Chondrocyte (in vitro differentiated cells): ENCODE measurements at places on chromosomes 7 and 10. TPM values are rescaled to one million over a fixed set of nuclear protein-coding genes. Genes with fewer than 3 reads are reported as not detected.

Gene OGDHL
- 0.36 to 0.45 TPM (median 0.44 TPM) in 3 replicates for total RNA-seq

Gene ADRA2A
- total RNA-seq: 0.07 to 0.17 TPM in 2 of 3 replicates, not detected in the other

Gene MBLAC1
- 1.7 to 3.2 TPM (median 2.5 TPM) in 3 replicates for total RNA-seq

Gene SPDYE11
- not detected in 3 replicates for total RNA-seq

Gene TUBAL3
- total RNA-seq: not detected in 3 replicates

Gene OR2A7
- 0.68 to 1.00 TPM (median 0.92 TPM) in 3 replicates for total RNA-seq

Gene OR2A42
- total RNA-seq: 0.12 to 0.31 TPM in 2 of 3 replicates, not detected in the other

Gene CYP3A7
- total RNA-seq: not detected in 3 replicates

Gene IPMK
- 2.9 to 3.3 TPM (median 3.0 TPM) in 3 replicates for total RNA-seq

Gene SSC4D
- total RNA-seq: 0.97 to 1.2 TPM (median 1.1 TPM) in 3 replicates

Gene CDNF
- total RNA-seq: 0.32 to 1.9 TPM (median 0.69 TPM) in 3 replicates

Gene FAM237B
- total RNA-seq: not detected in 3 replicates

- H3K27me3 ChIP-seq: peaks cover 2% of the 10 kb centered on the region
- no peak overlapping the region for H3K27ac ChIP-seq
- H3K4me3 ChIP-seq: no peak overlapping the region
- no peaks in the 10 kb centered on the region for H3K36me3 ChIP-seq
- no peaks in the 10 kb centered on the region for H3K4me1 ChIP-seq
Measured at GRCh38 chr10:107814865-107815487, 650.5 kb upstream of the SORCS1 start.

DNA sequence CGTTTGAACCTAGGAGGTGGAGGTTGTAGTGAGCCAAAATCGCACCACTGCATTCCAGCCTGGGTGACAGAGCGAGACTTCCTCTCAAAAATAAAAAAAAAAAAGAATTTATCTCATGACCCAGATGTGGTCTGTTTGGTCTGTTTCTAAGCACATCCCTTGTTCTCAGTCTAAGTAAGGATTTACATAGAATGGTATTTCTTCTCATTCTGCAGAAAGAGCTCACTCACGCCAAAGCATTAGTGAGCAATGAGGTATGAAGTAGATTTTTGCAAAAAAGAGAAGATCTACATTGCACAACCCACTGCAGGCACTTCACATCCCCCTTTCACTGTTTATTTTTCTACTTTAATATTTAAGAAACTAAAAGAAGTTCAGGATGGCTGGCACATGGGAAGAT is 76.5 kb upstream of the FGL2 start:
- H3K36me3 ChIP-seq: peaks cover 2% of the 10 kb centered on the region
- no peaks in the 10 kb centered on the region for H3K27me3 ChIP-seq
- no peak for DNase-seq
- H3K4me1 ChIP-seq: peaks cover 5% of the 10 kb centered on the region
- no peak overlapping the region for H3K4me3 ChIP-seq

GRCh38 chr7:155482511-155483183 is 24.7 kb downstream of the EN2 start:
- no peak overlapping the region for H3K4me3 ChIP-seq
- H3K27me3 ChIP-seq: peaks cover 57% of the 10 kb centered on the region
- H3K4me1 ChIP-seq: no peaks in the 10 kb centered on the region
- DNase-seq: no peak
- H3K36me3 ChIP-seq: no peaks in the 10 kb centered on the region

- H3K4me3 ChIP-seq: no peak overlapping the region
- peak overlapping the region; percentile 19 for H3K27ac ChIP-seq
- H3K4me1 ChIP-seq: peaks cover 27% of the 10 kb centered on the region
- no peaks in the 10 kb centered on the region for H3K27me3 ChIP-seq
- peaks cover 3% of the 10 kb centered on the region for H3K36me3 ChIP-seq
Measured at GRCh38 chr7:30162622-30163124, 27.9 kb downstream of the MTURN start.

DNA sequence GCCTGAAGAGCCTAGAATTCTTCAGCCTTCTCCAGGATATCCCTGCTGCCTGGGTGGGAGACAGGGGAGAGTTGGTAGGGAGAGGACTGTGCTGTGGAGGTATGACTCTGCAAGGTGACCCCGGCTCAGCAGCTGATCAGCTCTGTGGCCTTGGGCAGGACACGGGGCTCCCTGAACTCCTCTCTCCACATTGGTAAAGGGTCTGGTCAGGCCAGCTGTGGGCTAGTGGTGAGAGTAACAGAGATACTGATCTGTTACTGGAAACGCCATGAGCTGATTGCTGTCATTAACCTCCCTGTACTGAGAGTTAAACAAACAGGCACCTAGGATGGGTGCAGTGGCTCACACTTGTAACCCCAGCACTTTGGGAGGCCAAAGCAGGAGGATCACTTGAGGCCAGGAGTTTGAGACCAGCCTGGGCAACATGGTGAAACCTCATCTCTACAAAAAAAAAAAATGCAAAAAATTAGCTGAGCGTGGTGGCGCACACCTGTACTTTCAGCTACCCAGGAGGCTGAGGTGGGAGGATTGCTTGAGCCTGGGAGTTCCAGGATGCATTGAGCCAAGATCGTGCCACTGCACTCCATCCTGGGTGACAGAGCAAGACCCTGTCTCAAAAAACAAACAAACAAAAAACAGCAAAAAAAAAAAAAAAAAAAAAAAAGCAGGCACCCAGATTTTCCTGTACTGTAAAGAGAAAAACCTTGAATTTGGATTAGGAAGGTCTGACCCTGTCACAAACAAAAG is 151.5 kb downstream of the CUX1 start:
- H3K27ac ChIP-seq: no peak overlapping the region
- H3K4me1 ChIP-seq: no peaks in the 10 kb centered on the region
- no peak overlapping the region for H3K4me3 ChIP-seq

DNA sequence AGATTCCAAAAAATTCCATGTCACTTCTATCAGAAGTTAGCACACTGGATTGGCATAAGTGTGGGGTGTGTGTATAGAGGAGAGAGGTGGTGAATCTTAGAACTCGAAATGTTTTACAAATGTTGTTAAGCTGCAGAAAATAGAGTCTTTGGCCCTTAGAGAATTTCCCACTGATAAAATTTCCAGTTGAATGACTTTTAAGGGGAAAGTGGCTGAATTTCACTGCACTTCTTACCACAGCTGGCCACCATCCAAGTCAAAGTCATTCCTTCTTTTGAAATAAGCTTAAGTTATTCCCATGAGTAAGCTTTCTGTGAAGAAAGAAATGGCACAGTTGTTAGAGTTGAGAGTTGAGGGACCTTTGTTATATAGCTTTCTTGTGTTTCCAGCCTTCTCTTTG is 13.9 kb downstream of the VCL start:
- no peaks in the 10 kb centered on the region for H3K27me3 ChIP-seq
- H3K4me1 ChIP-seq: peaks cover 89% of the 10 kb centered on the region
- H3K27ac ChIP-seq: peak overlapping the region; percentile 87
- DNase-seq: no peak
- peaks cover 3% of the 10 kb centered on the region for H3K36me3 ChIP-seq

GRCh38 chr7:86932038-86932512 is 127.4 kb downstream of the ELAPOR2 start:
- H3K27me3 ChIP-seq: no peaks in the 10 kb centered on the region
- DNase-seq: no peak
- peak overlapping the region; percentile 46 for H3K27ac ChIP-seq
- no peak overlapping the region for H3K4me3 ChIP-seq

GRCh38 chr7:90474284-90475210 is 5.1 kb downstream of the PTTG1IP2 start:
- no peak overlapping the region for H3K4me3 ChIP-seq
- H3K4me1 ChIP-seq: peaks cover 28% of the 10 kb centered on the region
- no peak for DNase-seq

DNA sequence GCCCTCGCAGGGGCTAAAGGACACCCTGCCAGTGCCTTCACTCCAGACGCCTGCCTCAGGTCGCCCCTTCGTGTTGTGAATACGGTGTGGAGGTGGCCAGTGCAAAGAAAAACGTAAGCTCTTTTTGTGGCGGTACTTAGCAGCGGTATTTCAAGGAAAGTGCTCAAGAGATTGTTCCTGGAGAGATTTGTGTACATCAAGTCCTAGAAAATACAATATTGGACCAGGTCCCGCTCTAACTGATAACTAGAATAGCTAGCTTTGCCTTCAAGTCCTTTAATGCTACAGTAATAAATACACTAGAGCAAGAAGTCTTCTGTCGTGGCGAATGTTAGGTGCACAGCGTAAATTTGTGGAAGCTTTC is 689 bp downstream of the PLCE1 start:
- no peak overlapping the region for H3K27ac ChIP-seq
- peak overlapping the region; percentile 77 for H3K4me3 ChIP-seq
- H3K4me1 ChIP-seq: peaks cover 59% of the 10 kb centered on the region
- H3K27me3 ChIP-seq: no peaks in the 10 kb centered on the region
- no peaks in the 10 kb centered on the region for H3K36me3 ChIP-seq

DNA sequence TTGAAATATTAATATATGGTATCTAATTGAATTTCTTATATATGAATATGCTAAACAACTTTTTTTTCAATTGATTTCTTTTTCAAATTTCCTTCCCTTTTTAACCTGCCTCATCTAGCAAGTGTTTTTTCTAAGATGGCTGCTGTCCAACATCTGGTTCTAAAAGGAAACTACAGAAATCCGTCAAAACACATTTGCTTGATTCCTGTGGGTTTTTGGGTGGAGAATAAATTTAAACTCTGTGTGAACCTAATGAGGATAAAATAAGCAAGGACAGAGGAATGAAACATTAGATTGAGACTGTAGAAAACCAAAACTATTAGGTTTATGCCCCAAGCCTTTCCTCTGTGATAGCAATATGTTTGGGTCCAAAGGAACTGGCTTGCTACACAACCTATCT is 75.5 kb upstream of the STARD3NL start:
- peaks cover 6% of the 10 kb centered on the region for H3K4me1 ChIP-seq
- DNase-seq: no peak
- no peak overlapping the region for H3K27ac ChIP-seq
- no peak overlapping the region for H3K4me3 ChIP-seq
- peaks cover 27% of the 10 kb centered on the region for H3K27me3 ChIP-seq

DNA sequence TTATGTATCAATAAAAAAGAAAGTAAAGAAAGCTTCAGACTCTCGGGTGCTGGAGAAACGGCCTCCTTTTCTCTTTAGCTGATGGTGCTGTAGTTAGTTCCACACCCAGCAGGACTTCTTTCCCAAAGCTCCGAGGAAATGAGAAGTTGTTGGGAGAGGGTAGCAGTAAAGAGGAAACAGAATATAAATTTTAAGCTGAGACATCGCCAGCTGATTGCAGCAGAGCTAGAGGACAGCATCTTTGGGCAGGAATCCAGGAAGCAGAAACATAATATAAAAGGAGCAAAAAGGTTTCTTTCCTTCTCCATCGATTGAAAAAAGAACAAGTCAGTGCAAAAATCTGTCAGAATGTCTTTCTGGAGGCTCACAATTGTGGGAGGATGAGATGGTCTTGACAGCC is 616.9 kb upstream of the FOXK1 start:
- H3K36me3 ChIP-seq: peaks cover under 1% of the 10 kb centered on the region
- H3K27me3 ChIP-seq: no peaks in the 10 kb centered on the region
- DNase-seq: no peak
- no peaks in the 10 kb centered on the region for H3K4me1 ChIP-seq
- H3K4me3 ChIP-seq: no peak overlapping the region

- no peak overlapping the region for H3K27ac ChIP-seq
- H3K27me3 ChIP-seq: no peaks in the 10 kb centered on the region
- H3K36me3 ChIP-seq: peaks cover 12% of the 10 kb centered on the region
Measured at GRCh38 chr7:80216996-80217842, 82.6 kb downstream of the GNAI1 start.

DNA sequence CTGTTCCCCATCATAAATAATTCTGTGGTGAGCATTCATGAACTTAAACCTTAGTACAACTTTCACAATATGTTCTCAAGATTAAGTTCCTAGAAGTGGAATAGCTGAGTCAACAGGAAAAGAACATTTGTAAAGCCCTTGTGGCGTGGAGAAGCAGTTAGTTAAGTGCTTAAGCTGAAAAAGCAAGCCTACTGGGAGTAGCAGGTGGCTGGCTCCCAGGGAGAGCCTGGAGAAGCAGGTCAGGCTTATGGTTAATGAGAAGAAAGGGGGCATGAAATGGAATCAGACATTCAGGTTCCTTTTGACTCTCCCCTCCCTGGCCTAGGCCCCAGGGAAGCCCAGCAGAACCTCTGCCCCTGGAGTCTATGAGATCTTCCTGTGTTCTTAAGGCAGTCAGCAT is 35.3 kb downstream of the VSTM4 start:
- no peak overlapping the region for H3K4me3 ChIP-seq
- H3K27me3 ChIP-seq: no peaks in the 10 kb centered on the region
- H3K4me1 ChIP-seq: peaks cover 33% of the 10 kb centered on the region
- no peak overlapping the region for H3K27ac ChIP-seq

DNA sequence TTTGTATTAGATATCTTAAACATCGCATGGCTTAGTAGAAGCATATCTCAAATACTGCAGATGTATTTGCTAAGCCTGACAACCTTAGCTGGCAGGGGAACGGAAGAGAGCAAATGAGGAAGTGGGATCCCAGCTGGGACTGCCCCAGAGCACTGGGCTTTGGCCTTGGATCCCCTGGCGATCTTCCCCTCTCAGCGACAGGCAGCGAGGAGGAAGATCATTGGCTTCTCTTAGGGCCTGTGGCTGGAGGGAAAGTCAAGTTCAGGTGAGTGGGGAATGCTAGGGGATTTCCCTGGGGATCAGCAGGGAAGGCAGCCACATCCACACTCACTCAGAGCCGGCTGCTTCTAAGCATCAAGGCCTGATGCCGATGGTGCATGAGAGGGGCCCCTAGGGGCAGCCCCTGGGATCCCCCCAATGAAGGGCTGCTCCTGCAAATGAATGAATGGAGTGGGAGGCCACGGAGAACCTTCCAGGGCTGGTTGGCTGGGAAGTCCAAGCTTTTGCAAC is 42.0 kb downstream of the LYZL2 start:
- no peak overlapping the region for H3K27ac ChIP-seq
- no peaks in the 10 kb centered on the region for H3K36me3 ChIP-seq
- peaks cover 9% of the 10 kb centered on the region for H3K4me1 ChIP-seq
- DNase-seq: no peak
- no peak overlapping the region for H3K4me3 ChIP-seq

GRCh38 chr7:123864436-123864835 is 19.5 kb downstream of the HYAL4 start:
- DNase-seq: no peak
- no peak overlapping the region for H3K4me3 ChIP-seq
- peaks cover 13% of the 10 kb centered on the region for H3K4me1 ChIP-seq
- H3K27me3 ChIP-seq: peaks cover 16% of the 10 kb centered on the region
- no peak overlapping the region for H3K27ac ChIP-seq

DNA sequence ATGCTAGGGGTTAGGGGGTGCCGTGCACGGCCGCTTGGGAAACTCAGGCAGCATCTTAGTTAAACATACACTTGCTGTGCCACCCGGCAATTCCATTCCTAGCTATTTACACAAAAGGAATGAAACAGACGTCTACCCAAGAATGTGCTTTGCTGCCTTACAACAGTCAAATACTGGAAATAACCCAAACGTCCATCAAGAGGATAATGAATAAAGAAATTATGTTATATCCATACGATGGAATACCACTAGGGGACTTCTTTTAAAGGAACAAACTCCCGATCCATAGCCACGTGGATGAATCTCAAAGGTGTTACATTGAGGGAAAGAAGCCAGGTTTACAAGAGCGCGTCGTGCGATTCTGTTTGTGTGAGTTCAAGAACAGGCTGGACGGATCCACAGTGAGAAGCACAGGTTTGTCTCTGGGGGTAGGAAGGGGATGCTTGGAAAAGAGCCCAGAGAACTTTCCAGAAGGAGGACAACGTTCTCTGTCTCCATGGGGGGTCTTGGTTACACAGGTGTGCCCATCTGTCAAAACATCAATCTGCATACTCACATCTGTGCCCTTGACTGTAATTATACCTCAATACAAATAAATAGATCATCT is 41.8 kb downstream of the STK32C start:
- DNase-seq: peak; percentile 35
- no peak overlapping the region for H3K4me3 ChIP-seq
- H3K36me3 ChIP-seq: no peaks in the 10 kb centered on the region
- no peak overlapping the region for H3K27ac ChIP-seq
- H3K27me3 ChIP-seq: no peaks in the 10 kb centered on the region

GRCh38 chr10:130621231-130621775 is 485.1 kb downstream of the GLRX3 start:
- no peak overlapping the region for H3K27ac ChIP-seq
- no peaks in the 10 kb centered on the region for H3K27me3 ChIP-seq
- no peaks in the 10 kb centered on the region for H3K36me3 ChIP-seq
- no peak for DNase-seq
- no peak overlapping the region for H3K4me3 ChIP-seq
